ENCODE measurements at places on chromosomes 4 and X.

- DNase-seq = no peak
Observed at GRCh38 chr4:40000711-40001110, 23.0 kb upstream of the PDS5A start.

DNA sequence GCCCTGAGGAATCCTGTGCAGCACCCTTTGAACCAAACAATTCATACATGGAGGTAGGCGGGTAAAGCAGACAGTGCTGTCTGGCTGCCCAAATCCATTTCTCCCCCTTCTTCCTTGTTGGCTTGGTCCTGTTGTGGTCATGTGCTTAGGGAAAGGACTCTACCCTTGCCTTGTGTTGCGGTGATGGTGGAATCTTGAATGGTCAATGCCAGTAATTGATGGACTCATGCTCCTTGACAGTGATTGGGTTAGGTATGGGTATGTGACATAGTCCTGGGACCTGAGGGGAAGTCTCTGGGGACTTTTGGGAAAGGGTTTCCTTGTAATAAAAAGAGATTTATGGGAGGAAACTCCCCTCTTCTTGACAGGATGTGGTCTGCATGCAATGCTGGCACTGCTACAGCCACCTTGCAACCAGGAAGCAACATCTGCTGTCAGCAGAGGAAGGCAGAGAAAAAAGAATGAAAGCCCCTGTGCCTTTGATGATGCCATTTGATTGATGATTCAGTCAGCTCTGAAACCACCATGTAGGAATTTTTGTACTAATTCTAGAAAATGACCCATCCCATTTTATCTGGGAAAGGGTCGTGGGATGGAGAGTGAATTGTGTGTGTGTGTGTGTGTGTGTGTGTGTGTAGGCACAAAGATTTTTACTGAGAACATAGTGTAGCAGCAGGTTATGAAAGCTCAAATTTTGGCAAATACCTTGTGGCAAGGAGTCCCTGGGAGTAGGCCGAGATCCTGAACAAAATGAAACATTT, 30.0 kb upstream of the HUWE1 start:
- peak; percentile 31 for DNase-seq

DNA sequence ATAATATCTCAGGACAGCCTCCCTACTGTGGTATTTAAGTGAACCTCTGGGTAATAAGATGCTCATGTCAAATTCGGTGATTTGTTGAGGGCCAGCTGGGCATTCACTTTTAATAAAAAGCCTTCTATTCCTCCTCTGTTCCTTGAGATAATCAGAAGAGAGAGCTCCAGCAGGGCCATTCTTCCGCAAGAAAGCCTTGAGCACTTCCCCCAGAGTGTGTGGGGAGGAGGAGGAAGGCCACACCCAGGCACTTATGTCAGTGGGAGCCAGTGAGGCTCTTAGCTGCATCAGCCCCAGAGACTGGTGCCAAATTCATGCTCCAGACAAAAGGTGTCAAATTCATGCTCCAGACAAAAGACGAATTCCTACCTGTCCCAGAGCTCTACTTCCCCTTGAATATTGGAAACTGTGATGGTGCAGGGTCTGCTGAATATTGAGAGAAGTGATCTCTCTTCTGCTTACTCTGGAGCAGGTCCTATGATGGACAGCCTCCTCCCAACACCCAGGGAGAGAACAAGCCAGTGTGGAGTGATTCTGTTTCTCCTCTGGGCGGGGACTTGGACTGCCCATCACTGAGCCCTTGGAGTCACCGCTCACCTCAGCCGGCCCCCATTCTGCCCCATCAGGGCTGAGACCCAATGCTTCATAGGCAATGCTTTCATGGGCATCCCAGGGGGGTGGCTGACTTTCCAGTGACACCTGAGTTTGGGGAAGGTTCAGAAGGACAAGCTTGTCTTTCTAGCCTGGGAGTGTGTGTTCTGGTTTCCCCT, 68.1 kb downstream of the FHDC1 start:
- DNase-seq = no peak

GRCh38 chr4:8215001-8215427, 15.9 kb downstream of the SH3TC1 start:
- DNase-seq = peak; percentile 71

- DNase-seq = peak; percentile 96
Observed at GRCh38 chrX:19673375-19674040, 158.2 kb upstream of the MAP3K15 start.

DNA sequence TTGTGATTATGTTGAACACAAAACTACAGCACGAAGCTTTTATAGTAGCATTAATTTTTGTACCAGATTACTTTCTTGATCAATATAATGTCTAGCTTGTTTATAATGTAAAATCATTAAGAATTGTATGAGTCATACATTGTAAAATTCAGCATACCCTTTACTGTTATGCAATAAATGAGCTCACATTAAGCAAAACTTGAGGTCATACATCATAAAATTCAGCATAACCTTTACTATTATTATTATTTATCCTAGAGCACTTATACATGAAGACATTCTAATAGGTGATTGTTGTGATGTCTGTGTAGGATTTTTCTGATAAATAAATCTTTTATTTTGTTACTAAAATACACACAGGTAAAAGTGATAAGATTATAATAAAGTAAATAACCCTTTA, 49.4 kb downstream of the DTHD1 start:
- no peak for DNase-seq

DNA sequence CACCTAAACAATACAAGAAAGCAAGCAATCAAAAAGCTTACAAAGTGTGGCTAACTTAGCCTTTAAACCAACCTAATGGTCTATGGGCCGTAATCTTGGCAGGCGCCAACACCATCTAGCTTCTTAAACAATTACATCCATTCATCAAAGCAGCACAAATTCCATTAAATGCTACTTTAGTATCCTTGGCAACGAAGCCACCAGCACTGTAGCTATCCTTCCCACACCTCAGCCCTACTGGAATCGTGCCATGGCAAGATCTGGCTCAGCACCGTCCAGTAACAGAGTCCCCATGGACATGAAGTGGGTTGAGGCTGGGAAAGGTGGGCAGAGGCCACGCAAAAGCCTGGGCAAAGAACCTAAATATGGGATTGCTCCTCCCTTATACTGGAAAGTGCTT, 91.6 kb upstream of the MAP3K15 start:
- DNase-seq = no peak

GRCh38 chrX:2261831-2262667, 238.7 kb downstream of the DHRSX start:
- DNase-seq = no peak

- no peak for DNase-seq
Observed at GRCh38 chr4:44221407-44221806, 227.2 kb downstream of the KCTD8 start.

- no peak for DNase-seq
Observed at GRCh38 chr4:173171098-173171497, 2.5 kb downstream of the GALNT7 start.

DNA sequence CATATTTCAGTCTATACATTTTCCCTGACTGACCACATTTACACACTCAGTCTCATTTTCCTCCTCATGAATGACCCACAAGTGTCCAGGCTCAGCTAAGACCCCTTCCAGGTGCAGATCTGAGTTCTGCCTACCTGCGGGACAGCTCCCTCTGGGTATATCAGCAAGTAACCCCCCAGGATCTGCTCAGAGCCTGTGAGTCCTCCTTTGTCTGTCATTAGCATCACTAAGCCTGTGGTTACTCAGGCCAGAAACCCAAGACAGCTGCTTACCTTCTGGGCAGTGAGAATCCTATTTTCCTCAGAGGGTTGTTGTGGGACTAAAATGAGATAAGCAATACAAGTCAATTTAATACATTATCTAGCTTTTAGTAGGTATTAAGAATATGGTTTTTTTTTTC, 487.6 kb upstream of the BOD1L1 start:
- no peak for DNase-seq

- DNase-seq = peak; percentile 1
Observed at GRCh38 chrX:77962068-77962902, 7.2 kb downstream of the PGAM4 start.

DNA sequence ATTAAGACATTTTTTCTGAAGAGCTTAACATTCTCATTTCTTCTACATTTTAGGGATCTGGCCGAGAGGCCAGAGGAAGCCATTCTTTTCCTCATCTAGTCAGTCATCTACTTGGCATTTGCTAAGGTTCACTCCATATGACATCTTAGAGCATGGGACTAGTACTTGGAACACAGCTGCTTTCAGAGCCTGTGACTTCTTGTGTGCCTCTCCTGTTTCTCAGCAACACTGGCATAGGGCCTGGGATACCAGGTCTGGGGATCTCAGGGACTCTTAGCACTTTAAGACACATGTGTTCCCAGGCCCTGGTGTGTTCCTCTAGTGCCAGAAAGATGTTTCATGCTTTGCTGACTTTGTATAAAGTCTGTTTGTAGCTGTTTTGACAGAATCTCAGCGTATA, 7.3 kb downstream of the PLP1 start:
- no peak for DNase-seq

DNA sequence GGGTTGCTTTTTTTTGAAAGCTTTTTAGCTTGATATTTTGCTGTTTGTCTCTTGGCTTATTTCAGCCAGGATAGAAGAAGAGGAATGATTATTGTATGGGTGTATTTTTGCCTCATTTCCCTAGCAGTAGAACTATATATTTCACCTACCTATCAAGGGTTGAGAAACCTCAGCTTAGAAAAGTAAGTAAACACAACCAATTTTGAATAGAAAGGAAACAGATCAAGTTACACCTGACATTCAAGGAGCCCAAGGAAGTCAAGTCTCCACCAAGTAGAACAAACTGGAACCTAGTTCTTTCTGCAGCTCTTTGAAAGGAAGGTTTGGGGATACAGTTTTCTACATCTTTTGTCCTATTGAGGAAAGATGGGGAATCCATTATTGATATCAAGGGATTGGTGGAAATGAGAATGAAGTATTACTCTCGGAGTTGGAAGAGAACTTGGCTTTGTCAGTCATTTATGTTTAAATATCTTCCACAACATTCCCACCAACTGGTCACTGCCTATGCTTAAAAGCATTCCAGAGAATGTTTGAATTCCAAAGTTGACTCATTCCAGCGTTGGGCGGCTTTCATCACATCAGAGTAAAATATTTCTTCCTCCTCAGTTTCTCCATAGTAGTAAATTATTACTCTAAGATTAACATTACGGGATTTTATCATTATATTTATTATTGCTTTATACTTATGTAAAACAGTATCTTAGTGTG, 207.8 kb upstream of the CNKSR2 start:
- peak; percentile 15 for DNase-seq

DNA sequence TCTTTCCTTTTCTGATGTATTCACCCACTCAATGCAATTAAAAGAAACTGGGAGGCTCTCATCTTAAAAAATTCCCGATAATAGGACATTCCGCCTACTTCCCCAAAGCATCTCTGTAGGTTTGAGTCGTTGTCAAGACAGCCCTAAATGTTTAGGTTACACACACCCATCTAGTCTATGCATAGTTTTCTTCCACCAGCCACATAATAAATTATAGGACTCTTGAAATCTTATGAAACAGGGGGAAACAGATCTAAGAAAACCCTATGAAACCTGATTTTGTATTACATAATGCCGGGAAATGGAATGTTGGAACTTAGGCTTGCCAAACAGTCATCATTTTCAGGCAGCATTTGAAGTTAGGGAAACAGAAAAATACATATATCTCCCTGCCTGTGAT, 150.0 kb downstream of the PRKX start:
- peak; percentile 66 for DNase-seq

DNA sequence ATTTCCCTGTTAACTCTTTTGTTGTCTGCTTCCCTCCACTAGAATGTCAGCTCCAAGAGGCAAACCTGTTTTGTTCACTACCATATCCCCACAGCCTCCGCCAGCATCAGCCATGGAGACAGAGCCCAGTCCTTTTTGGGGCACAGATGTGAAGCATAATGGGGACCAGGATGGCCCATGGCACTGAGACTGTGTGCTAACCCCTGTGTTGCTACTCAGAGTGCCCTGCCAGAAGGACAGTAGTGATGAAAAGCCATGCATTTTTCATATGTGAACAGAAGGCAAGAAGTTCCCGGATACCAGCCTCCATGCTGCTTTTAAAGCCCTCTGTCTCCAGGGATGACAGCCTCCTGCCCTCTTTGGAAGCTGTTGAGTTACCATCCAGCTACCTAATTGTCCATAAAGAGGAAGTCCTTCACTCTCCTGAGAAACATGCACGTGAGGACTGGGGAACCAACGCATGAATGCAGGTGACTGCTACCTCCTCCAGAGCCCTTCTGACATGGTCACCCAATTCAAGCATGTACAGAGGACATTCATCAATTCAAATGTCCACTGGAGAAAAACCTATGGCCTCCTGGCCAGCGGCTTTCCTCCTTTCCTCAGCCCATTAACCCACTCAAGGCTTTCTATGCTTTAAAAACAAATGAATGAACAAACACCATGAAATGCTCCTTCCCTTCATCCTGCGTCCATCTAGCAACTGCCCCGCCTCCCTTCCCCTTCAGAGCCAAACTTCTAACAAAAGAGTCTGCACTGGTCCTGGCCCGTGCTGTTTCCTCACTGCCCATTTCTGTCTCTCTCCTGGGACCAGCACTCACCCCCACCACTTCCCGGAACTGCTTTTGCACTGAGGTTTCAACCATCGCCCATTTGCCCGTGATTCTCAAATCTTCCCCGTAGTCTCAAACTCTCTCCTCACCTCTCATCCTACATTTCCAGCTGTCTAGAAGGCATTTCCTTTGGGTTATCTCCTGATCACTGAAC, 18.0 kb downstream of the PNMA6F start:
- no peak for DNase-seq

DNA sequence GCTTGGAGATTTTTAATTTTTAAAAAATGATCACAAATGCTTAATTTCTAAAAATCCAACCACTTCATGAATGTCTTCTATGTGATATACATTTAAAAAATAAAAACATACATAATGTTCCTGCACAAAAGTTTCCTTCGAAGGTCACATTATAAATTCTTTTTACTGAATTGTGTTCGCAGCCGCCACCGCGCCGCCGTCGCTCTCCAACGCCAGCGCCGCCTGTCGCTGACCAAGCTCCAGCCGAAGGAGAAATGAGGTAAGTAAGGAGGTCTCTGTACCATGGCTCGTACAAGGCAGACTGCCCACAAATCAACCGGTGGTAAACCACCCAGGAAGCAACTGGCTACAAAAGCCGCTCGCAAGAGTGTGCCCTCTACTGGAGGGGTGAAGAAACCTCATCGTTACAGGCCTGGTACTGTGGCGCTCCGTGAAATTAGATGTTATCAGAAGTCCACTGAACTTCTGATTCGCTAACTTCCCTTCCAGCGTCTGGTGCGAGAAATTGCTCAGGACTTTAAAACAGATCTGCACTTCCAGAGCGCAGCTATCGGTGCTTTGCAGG, 48.8 kb upstream of the NEUROG2 start:
- DNase-seq = no peak

GRCh38 chr4:22676063-22676462, 16.7 kb upstream of the GBA3 start:
- no peak for DNase-seq

- no peak for DNase-seq
Observed at GRCh38 chr4:89242864-89243732, 64.5 kb downstream of the GPRIN3 start.

- no peak for DNase-seq
Observed at GRCh38 chrX:54085666-54086065, 41.4 kb upstream of the PHF8 start.

- DNase-seq = no peak
Observed at GRCh38 chr4:148934926-148935578, 492.8 kb upstream of the NR3C2 start.

- DNase-seq = no peak
Observed at GRCh38 chr4:25487155-25487554, 110.1 kb downstream of the ANAPC4 start.

All from fibroblast of skin of right quadriceps (primary cell).